ENCODE measurements at places on chromosomes 5 and 9.

DNA sequence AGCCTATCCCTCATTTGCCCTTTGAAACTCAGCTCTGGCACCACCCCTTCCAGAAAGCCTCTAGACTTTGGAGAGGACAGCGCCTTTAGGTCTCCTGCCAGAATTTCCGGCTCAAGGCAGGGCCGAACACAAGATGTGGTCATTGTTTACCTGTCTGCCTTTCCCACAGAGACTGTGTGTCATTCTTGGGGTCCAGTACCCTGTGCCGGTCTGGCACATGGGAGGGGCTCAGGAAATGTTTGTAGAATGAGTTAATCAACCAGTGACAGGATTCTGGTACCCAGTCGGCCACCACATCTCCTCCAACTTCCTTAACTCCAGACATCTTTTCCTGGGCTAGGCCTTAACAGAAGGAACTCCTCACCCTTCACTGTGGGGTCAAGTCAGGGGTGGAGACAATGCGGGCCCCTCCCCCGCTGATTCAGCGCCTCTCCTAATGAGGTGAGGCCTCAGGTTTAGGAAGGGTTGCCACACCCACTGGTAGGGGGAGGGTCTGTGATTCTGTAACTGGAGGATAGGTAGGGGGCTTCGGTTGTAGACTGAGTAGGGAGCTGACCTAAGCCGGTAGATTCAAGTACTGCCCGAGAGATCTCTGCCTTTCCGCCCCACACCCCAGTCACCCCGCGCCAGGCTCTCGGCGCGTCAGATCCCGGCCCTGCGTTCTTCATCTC lies 29.3 kb downstream of the PCDH1 start:
- DNase-seq, result no peak

DNA sequence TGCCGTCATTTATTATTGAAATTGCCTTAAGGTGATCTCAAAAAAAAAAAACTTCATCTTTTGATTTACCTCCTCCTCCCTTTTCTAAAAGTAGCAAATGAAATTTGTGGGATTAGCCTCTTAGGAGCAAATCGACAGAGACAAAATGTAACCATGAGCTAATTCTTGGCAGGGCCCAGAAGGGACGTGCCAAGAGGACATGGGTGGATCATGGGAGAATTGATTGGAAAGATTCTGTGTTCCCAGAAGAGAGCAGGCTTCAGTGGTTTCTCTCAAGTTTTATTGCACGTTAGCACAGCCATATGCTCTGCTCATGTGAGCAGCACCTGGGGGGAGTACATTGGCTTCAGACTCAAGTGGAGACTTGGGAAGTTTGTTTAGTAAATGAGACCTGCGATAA lies 394.6 kb downstream of the ELAVL2 start:
- no peak for DNase-seq

- DNase-seq, result no peak
These were observed 12.1 kb upstream of the ATP6V0E1 start for GRCh38 chr5:172971482-172971881.

DNA sequence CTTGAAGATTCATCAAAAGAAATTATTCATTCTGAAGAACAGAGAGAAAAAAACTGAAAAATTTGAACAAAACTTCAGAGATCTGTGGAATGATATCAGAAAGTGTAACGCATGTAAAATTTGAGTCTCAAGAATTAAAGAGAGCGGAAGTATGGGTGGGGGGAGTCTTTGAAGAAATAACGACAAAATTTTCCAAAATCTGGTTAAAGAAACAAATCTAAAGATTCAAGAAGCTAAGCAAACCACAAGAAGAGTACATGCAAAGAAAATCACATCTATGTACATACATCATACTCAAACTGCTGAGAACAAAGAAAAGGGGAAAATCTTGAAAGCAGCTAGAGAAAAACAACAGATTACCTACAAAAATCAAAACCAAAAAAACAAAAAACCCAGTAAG lies 149.4 kb upstream of the TBCA start:
- no peak for DNase-seq

- no peak for DNase-seq
These were observed 1.6 kb downstream of the NACC2 start for GRCh38 chr9:136093346-136093986.

DNA sequence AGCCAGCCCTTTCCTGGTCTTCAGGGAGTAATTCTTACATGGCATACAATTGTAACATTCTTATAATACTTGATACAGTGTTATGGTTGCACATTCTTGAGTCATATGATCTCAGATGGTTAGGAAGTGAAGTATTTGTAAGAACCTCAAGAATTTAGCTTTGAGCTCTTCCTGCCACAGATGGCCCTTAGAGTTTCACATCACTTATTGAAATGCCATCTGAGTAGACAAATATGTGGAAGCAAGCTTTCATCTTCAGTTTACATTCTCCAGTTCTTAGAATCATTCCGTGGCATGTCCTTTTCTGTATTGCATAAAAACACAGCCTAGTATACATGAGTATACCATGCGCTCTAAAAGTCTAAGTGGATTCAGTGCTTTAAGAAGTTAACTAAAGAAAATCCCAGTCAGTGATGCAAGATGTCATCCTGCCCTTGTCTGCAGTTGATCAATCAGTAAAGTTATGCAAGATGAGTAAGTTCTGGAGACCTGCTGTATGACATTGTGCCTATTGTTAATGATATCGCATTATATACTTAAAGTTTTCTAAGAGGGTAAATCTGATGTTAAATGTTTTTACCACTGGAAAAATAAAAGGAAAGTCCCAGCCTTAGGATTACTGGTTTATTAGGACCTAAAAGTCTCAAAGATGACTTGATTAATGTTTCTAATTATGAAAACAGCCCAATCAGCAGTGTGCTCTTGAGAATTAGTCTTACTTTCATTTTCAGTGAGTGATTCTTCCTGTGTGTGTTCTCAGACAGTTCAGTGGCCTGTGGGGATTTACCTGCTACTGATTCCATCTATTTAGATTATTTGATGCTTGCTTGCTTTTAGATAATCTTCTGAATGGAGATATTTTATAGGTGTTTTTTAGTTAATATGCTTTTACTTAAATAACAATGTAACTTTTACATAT lies 29.4 kb downstream of the RHOBTB3 start:
- no peak for DNase-seq

DNA sequence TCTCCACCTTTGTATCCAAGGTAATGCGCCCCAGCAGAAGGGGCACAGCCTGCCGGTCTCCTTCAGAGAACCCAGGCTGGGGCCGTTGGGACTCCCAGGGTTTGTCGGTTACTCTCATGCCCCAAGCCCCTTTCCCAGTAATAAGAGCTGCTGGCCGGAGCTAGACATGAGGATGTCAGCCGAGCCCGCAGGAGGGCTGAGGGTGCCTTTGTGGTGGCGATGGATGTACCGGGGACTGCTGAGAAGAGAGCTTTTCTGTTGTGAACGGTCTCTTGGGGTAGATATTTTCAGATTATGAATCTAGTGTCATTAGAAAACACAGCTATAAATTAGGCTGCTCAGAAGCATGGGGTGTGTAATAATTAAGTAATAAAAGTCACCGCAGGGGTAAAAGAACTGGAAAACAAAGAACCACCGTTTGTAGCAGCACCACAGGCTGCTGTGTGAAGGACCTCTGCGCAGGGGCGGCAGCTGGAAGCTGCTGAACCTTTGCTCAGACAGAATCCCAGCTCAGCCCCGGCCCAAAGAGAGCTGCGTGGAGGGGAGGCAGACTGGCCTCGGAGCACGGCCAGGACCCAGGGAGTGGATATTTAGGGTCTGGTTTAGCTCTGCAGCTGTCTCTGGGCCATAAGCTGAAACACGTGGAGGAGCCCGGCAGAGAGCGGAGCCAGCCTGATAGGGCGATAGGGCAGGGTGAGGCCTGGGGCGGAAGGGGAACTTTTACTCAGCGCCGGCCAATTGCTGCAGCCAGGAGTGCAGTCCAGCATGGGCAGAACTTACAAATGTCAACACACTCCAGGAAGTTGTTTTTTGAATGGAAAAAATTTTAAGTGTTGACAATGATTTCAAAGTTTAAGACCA lies 50.5 kb upstream of the BARHL1 start:
- DNase-seq, result no peak

DNA sequence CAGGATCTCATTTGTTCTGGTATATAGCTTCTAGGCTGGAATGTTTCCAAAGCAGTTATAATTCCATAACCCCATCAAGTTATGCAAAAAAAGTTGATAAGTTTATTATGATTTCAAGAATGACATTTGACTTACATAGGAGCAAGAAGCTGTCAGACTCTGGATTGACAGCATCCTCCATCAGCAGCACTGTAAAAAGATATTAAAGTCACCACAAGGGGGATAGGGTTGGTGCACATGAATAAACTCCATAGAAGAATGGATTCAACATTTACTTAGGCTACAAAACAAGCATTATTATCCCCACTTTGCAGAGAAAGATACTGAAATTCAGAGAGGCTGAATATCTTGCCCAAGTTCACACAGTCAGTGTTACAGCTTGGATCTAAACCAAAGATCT lies 208.9 kb upstream of the SLC30A5 start:
- no peak for DNase-seq

DNA sequence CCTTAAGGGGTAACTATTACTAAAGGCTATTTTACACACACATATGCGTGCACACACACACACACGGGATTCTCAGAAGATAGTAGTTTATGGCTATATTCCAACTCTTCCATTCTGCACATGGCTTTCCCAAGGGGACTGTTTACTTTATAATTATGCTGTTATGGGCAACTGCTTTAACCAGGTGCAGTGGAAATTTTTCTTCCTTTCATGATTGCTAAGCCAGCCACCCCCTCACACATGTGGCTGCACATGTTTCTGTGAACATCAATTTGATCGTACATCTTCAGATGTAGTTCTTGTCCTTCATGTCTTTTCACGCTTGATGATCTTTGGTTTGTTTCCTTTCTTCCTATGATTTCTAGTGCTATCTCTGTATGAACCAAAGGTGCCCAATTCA lies 37.0 kb downstream of the MRPS30 start:
- no peak for DNase-seq

GRCh38 chr5:60410427-60410826 lies 289.5 kb downstream of the DEPDC1B start:
- no peak for DNase-seq

GRCh38 chr5:120600639-120601038 lies 136.5 kb downstream of the PRR16 start:
- no peak for DNase-seq

DNA sequence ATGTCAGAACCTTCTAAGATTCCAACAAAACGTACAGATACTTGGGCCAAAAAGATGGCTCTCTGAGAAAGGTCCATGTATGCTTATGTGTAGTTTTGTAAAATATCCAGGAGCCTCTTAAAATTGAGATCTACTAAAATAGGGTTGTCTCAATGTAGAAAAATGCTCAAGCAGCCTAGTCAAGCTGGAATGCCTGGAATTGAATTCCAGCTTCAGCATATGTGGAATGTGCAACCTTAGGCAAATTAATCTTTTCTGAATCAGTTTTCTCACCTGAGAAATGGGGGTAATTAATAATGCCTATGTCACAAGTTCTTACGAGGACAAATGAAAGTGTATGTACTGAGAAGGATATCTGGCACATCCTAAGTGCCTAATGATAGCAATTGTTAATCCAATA lies 662.4 kb downstream of the DTWD2 start:
- DNase-seq, result no peak

- no peak for DNase-seq
These were observed 453.0 kb downstream of the EFNA5 start for GRCh38 chr5:107217721-107218130.

DNA sequence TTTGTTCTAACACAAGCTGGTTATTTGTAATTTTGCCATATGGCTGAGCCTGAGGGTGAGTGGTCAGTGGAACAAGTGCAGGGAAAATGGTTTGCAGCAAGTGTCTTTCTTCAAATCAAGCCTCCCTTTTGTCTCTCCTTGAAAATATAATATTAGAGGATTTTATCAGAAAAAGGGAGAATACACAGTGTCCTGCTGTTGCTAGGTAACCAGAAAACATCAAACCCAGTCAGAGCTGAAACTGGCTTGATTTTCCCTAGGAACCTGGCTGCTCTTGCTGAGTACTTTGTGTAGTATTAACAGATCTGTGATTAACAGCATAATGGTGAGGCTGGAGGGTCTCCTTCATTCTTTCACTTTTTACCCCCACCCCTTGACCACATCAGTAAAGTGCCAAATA lies 314.0 kb downstream of the ARHGEF28 start:
- no peak for DNase-seq

DNA sequence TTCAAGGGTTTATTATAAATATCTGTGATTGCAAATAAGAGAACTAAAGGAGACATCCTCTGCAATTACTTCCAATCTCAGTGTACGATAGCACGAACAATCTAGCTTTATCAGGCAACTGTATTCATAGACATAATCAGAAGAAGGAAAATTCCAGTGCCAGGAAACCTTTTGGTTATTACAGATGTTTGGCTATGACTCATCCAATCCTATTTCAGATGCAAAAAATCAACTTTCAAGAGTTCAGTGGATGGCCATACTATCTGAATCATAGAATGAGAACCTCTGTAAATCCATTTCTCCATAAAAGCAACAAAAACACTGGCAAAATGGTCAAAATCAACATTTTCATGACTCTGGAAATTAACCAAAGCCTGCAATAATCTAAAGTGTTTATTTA lies 37.9 kb downstream of the GAS1 start:
- no peak for DNase-seq

- no peak for DNase-seq
These were observed 325.7 kb upstream of the WWC1 start for GRCh38 chr5:167965710-167966109.

- DNase-seq, result no peak
These were observed 28.9 kb downstream of the SHB start for GRCh38 chr9:38039907-38040682.

DNA sequence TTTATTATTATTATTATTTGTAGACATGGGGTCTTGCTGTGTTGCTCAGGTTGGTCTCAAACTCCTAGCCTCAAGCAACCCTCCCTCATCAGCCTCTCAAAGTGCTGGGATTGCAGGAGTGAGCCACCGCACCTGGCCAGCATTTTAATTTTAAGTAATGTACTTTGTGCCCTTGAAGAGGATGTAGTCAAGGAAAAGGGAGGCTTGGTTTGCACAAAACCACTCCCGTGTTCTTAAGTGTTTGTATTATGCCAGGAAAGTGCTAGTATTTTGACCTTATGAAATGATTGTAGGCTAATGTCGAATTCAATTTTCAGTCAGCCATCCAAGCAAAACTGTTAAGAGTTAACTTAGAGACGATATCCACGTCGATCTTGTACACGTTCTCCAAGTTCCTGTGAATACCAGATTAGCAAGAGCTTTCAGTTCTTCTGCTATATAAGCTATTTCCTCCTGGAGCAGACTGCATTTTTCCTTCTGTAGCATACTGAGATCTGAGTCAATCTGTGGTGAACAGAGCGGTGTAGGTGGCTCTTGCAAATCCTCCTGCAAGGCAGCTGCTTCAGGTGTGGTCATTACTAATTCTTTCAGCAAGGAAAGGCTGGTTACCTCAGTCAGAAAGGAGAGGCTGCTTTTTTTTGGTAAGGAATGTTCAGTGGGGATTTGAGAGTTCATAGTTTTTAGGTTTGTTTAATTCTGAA lies 23.7 kb downstream of the CCDC171 start:
- no peak for DNase-seq

- no peak for DNase-seq
These were observed 2.3 kb downstream of the TPRN start for GRCh38 chr9:137198051-137198901.

- DNase-seq, result no peak
These were observed 276.2 kb upstream of the POU5F2 start for GRCh38 chr5:94017579-94017978.

GRCh38 chr5:95923918-95924544 lies 37.6 kb downstream of the ELL2 start:
- no peak for DNase-seq

- no peak for DNase-seq
These were observed 2.0 kb downstream of the IRF1 start for GRCh38 chr5:132488590-132488989.
